ENCODE measurements at places on chromosomes 11 and 22.

DNA sequence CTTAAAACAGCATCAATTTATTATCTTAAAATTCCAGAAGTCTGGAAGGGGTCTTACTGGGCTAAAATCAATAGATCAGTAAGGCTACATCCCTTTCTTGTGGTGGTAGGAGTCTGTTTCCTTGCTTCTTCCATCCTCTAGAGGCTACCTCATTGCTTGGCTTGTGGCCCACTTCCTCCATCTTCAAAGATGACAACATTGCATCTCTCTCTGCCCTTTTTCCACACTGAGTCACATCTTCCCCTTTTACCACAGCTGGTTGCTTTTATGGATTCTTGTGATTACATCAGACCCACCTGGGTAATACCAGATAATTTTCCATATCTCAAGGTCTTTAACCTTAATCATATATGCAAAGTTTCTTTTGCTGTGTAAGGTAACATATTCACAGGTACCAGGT, 60.9 kb downstream of the GRIA4 start:
- DNase-seq, result no peak

DNA sequence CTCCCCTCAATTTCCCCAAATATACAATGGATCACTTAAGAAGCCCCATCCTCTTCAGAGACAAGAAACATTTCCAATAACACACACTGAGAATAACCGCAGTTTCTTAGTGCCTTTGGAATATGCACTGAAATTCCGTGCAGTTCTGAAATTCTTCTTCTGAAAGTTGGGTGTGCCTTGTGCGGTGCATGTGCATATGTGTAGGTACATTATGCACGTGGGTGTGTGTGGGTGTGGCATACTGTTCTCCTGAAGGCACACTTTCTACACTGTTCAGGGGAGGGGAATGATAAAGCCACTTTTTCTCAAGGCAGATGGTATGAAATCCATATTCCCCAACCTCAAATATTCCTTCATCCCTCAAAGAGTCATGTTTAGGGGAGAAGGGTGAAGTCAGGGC, 1.7 kb downstream of the EXPH5 start:
- no peak for DNase-seq

GRCh38 chr11:494761-495536, 12.1 kb downstream of the RNH1 start:
- no peak for DNase-seq

DNA sequence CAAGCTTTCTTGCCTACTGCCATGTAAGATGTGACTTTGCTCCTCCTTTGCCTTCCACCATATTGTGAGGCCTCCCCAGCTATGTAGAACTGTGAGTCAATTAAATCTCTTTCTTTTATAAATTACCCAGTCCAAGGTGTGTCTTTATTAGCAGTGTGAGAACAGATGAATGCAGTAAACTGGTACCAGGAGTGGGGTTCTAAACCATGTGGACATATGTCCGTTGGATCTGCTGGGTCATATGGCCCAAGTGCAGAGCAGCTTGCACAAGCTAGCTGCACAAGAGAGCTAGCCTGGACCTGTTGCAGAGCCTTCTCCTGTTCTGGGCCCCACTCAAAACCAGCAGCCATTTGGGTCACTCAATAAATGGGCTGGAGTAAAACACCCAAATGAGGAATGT, 177.1 kb downstream of the HIPK3 start:
- DNase-seq, result no peak

DNA sequence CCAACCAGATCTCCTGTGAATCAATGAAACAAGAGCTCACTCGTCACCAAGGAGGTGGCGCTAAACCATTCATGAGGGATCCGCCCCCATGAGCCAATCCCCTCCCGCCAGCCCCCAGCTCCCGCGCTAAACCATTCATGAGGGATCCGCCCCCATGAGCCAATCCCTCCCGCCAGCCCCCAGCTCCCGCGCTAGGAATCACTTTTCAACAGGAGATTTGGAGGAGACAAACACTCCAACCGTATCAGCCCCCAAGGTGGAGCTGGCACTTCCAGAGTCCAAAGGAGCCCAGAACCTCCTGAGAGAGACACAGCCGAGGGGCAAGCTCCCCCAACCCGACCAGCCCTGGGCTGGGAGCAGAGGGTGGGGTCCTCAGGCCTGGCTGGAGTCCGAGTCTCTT, 40.9 kb upstream of the PRR5 start:
- DNase-seq, result no peak

GRCh38 chr11:66115638-66116301, 45.7 kb downstream of the PACS1 start:
- no peak for DNase-seq

DNA sequence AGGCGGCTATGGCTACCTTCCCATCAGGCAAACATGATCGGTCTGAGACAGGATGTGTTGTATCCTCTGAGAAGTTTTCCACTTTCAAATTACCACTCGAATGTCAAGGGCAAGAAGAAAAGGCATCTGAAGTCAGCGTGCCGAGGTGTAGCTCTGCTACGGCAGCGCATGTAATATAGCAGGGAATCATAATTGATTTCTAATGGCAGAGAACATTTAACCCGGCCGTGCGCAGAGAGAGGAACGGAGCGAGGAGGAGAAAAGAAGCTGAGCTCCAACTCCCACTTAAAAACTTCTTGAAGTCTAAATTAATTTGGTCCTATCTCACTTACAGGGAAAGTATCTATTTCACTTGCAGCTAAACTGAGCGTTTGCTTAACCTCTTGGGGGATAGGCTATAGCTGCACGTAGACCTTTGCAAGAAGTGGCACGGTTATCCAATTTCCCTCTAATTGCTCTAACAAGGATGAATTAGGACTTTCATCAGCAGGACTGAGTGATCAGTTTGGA, 137.3 kb upstream of the KIRREL3 start:
- no peak for DNase-seq

- no peak for DNase-seq
Observed at GRCh38 chr22:44668190-44668885, 33.7 kb upstream of the PRR5 start.

DNA sequence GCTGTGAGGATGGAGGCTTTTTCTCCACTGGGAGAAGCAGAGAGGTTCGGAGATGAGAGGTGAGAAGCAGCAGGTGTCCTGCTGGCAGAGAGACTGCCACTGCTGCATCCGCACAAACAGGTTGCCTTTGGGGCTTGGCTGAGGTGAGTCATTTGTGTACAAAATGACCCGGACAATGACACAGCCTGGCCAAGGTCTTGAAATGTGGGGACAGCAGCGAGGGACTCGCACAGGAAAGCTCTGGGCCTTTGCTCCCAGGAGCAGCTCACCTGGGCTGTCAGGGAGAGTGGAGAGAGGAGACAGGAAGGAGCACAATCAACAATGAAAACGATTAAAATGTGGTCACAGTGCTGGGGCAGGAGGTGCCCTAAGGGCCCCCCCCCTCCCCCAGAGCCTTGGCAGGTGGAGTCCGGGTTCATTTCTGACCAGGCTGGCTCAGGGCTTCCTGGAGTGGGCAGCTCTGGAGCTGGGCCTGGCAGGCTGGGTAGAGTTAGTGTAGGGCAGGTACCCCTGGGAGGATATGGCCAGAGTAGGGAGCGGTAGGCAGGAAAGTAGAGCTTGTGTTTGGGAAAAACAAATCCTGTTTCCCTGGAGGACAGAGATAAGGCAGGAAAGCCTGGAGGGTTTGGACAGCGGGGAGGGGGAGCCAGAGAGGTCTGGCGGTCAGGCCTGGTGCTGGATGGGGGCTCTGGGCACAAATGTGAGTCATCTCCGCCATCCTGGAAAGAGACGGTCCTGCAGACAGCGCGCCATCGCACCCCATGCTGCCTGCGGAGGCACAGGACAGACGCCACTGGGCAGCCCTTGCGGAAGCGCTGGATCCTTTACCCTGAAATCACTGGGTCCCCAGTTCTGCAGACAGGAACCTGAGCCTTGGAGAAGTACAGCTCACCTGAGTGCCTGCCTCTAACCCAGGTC, 37.8 kb upstream of the CELSR1 start:
- DNase-seq, result no peak

DNA sequence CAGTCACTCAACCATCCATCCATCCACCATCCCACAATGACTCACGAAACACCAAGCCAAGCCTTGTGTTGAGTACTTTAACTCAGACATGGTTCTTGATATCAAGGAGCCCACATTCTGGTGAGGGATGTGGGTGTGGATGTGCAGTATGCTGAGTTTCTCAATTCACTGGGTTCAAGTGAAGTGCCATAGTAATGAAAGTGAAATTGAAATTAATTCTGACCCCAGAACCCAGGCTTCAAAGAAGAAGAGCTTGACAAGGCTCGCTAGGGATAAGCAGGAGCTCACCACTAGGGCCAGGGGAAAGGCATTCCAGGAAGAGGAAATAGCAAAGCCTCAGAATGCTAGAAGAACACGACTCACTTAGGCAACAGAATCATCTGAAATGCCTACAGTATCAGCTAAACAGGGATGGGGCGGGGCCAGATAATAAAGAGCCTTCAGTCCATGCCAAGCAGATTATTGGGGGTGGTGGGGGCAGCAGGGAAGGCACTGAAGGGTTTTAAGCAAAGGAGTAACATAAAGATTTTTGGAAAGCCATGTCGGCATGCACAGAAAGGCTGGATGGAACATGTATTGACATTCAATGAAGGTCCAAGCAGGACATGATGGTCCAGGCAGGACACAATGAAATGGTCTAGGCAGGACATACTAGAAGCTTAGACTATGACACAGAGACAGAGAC, 37.2 kb downstream of the RTL6 start:
- no peak for DNase-seq

DNA sequence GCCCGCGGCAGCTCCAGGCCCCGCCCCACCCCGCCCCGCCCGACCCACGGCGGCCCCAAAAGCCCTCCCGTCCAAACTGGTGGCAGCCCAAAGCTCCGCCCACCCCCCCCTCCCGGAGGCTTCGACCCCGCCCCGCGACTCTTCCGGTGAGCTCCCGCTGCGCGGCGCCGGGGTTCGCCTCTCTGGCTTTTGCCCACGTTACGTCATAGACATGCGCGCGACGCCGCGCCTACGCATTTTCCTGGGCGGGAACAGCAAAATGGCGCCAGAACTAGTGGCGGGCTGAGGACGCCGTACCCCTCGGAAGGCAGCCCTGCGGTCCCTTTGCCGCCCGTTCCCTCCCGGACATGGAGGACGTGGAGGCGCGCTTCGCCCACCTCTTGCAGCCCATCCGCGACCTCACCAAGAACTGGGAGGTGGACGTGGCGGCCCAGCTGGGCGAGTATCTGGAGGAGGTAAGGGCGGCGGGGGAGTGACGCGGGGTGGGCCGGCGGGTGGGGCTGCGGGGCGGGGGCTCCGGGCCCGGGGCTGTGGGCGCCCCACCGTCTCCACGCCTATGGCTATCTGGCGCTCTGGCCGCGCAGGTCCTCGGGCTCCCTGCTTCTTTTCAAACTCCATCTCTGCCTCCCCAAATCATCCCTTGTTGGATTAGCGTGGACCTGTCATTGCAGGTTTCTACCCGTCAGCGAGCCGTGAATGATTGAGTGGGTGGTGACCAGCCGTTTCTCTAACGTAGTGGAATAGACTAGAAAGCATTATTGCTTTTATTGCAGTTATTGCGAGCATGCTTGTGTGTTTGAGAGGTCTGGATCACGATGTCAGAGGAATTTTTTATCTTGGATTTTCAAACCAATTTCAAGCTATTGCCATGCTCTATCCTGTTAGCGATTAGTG, at the start of gene NCAPH2:
TSS of gene NCAPH2 (plus strand) at position 234 of the 894 bp plus-strand sequence. CDS start at position 348, 114 bp downstream.
- peak; percentile 65 for DNase-seq

DNA sequence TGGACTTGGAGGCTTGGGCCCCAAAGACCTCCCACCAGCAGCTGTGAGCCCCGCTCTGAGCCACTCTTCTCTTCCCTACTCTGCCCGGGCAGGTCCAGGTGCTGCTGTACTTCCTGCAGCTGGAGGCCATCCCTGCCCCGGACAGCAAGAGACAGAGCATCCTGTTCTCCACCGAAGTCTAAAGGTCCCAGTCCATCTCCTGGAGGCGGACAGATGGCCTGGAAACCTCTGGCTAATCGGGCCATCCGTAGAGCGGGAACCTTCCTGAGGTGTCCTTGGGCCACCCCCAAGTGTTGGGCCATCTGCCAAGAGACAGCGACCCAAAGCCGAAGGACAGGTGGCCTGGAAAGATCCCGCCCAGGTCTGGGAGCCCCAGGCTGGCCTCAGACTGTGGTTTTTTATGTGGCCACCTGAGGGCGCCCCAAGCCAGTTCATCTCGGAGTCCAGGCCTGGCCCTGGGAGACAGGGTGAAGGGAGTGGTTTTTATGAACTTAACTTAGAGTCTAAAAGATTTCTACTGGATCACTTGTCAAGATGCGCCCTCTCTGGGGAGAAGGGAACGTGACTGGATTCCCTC, 135.1 kb downstream of the BCR start:
- no peak for DNase-seq

DNA sequence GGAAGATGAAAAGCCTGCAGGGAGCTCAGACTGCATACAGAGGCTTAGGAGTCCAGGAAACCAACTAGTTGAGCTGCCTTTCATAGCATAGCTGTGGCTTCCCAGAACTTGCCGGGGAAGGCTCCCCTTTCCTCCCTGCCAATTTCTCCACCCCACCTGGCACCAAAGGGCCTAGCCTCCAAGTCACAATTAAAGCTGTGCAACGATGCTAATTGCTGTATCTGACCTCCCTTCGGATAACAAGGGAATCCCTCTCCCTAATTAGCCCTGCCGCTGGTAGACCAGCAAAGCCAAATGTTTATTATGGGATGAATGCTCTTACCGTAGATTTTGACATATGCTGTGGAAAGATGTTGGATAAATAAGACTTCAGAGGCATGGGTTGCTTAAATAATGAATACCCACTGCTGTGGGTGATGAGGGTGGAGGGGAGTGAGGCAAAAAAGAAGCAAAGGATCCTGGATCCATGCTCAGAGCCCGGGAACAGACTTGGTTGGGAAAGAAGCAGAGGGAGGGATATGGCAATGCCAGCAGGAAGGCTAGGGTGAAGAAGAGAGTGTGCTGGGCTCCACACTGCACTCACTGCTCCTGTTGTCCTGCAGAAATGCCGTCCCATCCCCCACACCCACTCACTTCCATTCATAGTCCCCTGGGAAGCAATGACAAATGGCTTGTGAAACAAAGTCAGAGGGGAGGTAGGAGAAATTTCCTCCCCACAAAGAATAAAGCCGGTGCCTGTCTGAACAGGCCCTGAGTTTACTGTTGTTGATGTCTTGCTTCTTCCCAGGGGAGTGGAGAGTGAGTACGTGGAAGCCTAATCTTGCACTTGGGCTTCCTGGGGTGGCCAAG, 608.1 kb upstream of the CADM1 start:
- no peak for DNase-seq

DNA sequence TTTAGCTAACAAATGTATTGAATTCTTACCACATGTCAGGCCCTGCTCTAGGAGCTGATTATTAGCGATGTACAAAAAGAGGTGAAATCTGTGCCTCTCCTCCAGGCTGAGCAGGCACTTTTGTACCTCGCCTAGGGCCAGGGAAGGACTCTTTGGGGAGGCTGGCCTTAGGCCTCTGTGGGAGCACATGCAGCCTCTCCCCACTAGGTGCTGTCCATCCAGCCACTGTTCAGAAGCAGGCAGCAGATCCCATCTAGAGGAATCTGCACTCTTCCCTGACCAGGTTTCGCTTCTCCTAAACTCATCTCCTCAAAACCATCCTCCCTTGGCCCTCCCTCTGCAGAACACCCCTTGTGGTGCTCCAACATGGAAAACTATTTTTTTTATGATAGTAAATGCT, 51.9 kb upstream of the WT1 start:
- DNase-seq, result no peak
